Heart right ventricle (tissue), 16 donors: ENCODE measurements at places on chromosomes 12 and 14. TPM values are rescaled to one million over a fixed set of nuclear protein-coding genes. Genes with fewer than 3 reads are reported as not detected.

DNA sequence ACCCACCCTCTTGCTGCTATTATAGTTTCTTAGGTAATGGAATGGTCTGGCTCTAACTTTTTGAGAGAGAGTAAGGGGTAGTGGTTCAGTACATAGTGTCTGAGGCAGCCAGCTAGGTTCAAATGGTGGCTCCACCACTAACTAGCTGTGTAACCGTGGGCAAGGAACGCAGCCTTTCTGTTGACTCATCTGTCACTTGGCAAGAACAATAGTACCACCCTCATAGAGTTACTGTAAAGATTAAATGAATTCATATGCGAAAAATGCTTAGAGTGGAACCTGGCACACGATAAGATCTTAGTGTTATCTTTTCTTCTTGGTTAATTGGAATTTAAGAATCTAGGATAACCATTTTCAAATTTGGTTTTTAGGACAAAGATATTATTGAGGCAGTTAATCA is 14.0 kb downstream of the CCDC62 start:
- no peak for DNase-seq

GRCh38 chr12:51832354-51833107 is 16.0 kb downstream of the FIGNL2 start:
- DNase-seq = no peak

- no peak for DNase-seq
Observed at GRCh38 chr12:57173089-57173488, 25.7 kb upstream of the LRP1-AS start.

- DNase-seq = no peak
Observed at GRCh38 chr14:31010935-31011334, 14.5 kb upstream of the AP4S1 start.

DNA sequence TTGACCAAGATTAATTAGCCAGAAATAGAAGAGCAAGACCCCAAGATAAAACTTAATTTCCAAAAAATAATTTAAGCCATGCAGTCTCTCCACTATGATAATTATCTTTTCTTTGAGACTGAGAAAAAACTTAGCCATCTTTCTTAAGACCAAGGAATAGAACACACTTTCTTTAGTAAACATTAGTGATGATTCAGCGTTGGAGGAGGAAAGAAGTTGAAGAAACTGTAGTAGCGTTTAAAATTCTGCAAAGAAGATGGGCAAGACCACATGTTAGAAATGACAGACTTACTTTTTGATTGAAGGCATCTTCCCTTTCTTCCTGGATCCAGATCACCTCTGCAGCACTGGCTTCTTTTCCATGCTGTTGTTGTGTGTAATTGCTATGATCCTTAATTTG is 124.8 kb upstream of the RASSF8 start:
- DNase-seq = no peak

- no peak for DNase-seq
Observed at GRCh38 chr12:97005174-97005573, 98.1 kb downstream of the NEDD1 start.

GRCh38 chr12:34106172-34106571 is 83.9 kb downstream of the ALG10 start:
- DNase-seq = no peak

- DNase-seq = no peak
Observed at GRCh38 chr12:80655751-80656150, 51.7 kb upstream of the MYF6 start.

DNA sequence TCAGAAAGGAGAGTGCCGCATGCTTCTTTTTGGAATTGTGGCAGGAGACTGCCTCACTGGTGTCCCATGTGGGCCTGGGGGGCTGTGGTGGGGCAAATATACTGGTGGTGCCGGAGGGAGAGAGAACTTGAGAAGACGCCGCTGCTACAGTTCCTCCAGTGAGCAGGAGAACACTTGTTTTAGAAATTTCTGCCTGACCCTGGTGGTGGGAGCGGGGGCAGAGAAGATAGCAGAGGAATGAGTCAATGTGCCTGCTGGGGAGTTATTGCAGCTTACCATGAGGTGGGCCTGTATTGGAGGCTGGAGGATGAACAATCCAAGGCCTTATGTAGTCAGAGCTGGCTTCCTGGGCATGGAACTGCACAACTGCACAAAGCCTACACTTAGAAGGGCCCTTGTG is 211.8 kb downstream of the SNAPC1 start:
- no peak for DNase-seq

- no peak for DNase-seq
Observed at GRCh38 chr12:104320627-104321024, 17.1 kb downstream of the EID3 start.

GRCh38 chr14:23147676-23148075 is 28.6 kb upstream of the CEBPE start:
- peak; percentile 33 for DNase-seq

- DNase-seq = no peak
Observed at GRCh38 chr12:116236148-116236731, 41.3 kb downstream of the MED13L start.

DNA sequence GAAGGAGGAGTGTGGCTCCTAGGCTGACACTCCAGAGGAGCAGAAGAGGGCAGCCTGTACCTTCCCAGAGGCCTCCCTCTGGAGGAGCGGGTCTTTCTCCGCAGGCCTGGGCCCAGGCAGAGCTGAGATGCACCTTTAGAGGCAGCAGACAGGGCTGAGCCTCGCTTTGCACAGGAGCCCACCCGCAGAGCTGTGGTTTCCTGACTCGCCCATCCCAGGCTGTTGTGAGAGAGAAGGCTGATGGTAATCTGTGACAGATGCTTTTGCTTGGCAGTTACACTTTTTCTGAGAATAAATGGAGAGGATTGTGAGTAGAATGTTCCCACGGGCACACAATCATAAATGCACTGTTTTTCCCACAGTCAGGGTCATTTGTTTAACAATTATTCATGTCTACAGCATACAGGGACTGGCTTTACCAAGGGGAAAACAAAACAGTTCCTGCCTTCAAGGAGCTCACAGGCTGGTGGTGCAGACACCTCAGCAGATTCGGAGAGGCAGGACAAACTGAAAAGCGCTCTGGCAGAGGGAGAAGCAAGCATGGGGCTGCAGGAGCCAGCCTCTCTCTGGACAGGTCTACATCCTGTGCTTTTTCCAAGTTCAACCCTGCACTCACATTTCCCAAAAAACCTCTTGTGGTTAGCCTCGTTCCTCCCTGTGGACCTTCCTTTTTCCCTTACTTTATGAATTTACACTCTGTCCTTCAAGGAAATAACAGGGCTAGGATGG is 13.9 kb downstream of the EVL start:
- DNase-seq = peak; percentile 21

DNA sequence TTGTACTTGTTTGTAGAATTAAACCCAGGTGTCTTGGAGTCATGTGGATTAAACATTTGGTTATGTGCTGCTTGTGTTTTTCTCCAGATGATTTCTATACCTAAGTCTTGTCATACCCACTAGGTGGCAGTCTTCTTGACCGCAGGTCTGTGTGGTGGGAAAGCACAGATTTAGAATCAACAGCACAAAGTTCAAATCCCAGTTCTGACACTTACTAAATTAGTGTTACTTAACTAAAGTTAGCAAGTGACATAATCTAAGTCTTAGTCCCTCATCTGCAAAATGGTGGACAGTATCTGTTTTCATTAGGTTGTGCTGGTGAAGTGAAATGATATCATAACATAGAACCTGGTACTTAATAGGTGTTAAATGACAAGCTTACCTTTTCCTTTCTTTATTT is 151.0 kb upstream of the ARHGAP5 start:
- no peak for DNase-seq

DNA sequence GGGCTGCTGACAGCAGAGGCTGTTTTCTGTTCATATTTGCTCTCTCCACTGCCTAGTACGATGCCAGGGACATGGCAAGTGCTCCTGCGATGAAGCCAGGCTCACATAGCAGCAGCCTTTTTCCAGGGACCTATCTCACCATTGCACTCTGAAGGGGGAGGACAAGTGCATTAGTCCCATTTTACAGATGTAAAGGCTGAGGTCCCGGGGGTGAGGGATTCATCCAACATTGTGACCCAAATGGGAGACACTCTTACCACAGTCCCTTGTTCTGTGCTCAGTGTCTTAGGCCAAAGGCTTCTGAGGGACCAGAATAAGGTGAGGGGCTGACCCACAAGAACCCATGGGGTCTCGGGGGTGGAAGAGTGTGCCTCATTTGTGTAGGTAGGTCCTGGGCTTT is 21.6 kb upstream of the ESRRB start:
- DNase-seq = no peak

GRCh38 chr12:57864442-57865083 is 18.0 kb upstream of the CTDSP2 start:
- no peak for DNase-seq

- no peak for DNase-seq
Observed at GRCh38 chr12:111638556-111638955, 39.4 kb upstream of the ATXN2 start.

- DNase-seq = no peak
Observed at GRCh38 chr12:66596199-66596598, 82.7 kb downstream of the GRIP1 start.

- no peak for DNase-seq
Observed at GRCh38 chr12:52186118-52186840, 5.5 kb downstream of the KRT80 start.

- DNase-seq = no peak
Observed at GRCh38 chr12:79370021-79370420, 320.7 kb downstream of the PAWR start.

DNA sequence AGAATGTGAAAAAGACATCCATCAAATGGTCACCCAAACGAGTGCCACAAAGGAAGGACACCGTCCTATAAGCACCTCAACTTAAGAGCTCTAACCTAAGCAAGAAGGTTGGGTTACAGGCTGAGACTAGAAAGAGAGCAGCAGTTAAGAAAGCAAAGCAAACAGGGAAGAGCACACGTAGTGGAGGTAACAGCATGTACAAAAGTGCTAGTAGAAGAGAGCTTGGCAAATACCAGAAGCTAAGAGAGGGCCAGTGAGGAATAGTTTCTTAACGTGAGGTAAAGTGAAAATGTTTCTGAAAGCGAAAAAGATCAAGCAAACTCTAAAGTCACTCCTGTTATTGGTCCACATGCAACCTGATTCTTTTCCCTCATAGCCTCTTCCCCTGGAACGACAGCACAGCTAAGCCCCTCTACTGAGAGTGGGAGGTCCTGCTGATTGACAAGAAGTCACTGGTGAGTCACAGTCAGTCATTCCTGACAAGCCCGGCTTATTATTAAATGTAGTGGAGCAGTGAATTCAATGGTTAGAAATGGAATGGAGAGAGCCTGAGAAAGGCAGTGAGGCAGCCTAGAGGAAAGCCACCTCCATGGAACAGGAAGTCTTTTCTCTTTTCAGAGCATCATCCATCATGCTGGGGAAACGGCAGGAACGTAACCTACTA is 204.4 kb downstream of the SLC25A21 start:
- no peak for DNase-seq

DNA sequence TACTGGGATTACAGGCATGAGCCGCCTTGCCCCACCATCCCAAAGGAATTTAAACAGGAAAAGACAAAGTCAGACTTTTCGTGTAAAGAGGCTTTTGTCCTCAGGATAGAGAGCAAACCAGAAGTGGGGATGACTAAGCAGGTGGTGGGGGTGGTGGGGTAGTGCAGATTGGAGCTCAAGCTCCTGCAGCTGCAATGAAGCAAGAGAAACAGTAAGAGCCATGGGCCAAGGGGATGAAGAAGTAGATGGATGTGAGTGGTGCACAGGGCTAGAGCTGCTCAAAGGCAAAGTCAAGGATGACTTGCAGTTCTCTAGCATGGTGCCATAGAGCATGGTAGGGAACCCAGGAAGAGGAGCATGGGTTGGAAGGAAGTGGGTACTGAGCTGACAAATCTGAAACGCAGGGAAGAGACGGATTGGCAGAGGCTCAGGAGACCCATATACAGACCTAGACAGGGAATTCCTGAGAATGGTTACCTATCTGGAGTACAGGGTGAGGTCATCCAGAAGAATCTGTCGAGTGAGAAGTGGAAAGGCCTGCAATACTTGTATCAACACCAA is 11.4 kb upstream of the RNF34 start:
- DNase-seq = no peak

Gene EFCAB11
- total RNA-seq = 2.8 TPM

Gene ANKRD33
- not detected for total RNA-seq

Gene ATN1
- total RNA-seq = 96.7 TPM

Gene DDN
- 1.4 TPM for total RNA-seq

Gene GYS2
- 0.15 TPM for total RNA-seq

Gene POTEM
- not detected for total RNA-seq

Gene CD163
- total RNA-seq = 5.9 TPM

Gene ARHGEF40
- 17.9 TPM for total RNA-seq

Gene USP44
- 0.20 TPM for total RNA-seq

Gene PPP2R5C
- total RNA-seq = 183 TPM

Gene TAS2R42
- not detected for total RNA-seq

Gene TMEM30B
- 0.32 TPM for total RNA-seq
